ENCODE measurements at places on chromosomes 16 and 17. TPM values are rescaled to one million over a fixed set of nuclear protein-coding genes. Genes with fewer than 3 reads are reported as not detected.

The IL21R gene
- 24.6 TPM for total RNA-seq

The GH1 gene
- not detected for total RNA-seq

The RHBDL3 gene
- total RNA-seq: 0.29 TPM

The HCRT gene
- not detected for total RNA-seq

The MFAP4 gene
- total RNA-seq: not detected

The BAHCC1 gene
- total RNA-seq: 0.23 TPM

The C16orf96 gene
- total RNA-seq: 0.14 TPM

The CDYL2 gene
- 60.8 TPM for total RNA-seq

The FOXO3B gene
- total RNA-seq: 2.6 TPM

The PLLP gene
- total RNA-seq: not detected

The ALOX12 gene
- total RNA-seq: not detected

The SLC16A11 gene
- total RNA-seq: 1.3 TPM

The MT3 gene
- not detected for total RNA-seq

The CA4 gene
- total RNA-seq: not detected

The OR4D1 gene
- total RNA-seq: 0.12 TPM

The KNOP1 gene
- total RNA-seq: 20.9 TPM

The CRYM gene
- not detected for total RNA-seq

The LITAFD gene
- total RNA-seq: not detected

The ZSCAN10 gene
- 0.21 TPM for total RNA-seq

The CASKIN2 gene
- 4.5 TPM for total RNA-seq

The BTBD17 gene
- total RNA-seq: not detected

The PIPOX gene
- total RNA-seq: 2.2 TPM

The TRAPPC1 gene
- 216 TPM for total RNA-seq

The TRIM72 gene
- total RNA-seq: not detected

The KRT9 gene
- total RNA-seq: not detected

The BCAR1 gene
- not detected for total RNA-seq

The ZNF469 gene
- 0.26 TPM for total RNA-seq
